ENCODE measurements at places on chromosomes 7 and 10.

DNA sequence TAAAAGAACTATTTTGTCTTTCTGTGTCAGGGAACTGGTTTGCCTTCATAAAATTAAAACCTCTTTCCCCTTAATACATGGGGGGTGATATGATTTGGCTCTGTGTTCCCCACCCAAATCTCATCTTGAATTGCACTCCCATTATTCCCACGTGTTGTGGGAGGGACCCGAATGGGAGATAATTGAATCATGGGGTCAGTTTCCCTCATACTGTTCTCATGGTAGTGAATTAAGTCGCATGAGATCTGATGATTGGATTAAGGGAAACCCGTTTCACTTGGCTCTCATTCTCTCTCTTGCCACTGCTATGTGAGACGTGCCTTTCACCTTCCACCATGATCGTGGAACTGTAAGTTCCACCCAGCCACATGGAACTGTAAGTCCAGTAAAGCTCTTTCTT, 142.1 kb downstream of the VTI1A start:
- DNase-seq = no peak

DNA sequence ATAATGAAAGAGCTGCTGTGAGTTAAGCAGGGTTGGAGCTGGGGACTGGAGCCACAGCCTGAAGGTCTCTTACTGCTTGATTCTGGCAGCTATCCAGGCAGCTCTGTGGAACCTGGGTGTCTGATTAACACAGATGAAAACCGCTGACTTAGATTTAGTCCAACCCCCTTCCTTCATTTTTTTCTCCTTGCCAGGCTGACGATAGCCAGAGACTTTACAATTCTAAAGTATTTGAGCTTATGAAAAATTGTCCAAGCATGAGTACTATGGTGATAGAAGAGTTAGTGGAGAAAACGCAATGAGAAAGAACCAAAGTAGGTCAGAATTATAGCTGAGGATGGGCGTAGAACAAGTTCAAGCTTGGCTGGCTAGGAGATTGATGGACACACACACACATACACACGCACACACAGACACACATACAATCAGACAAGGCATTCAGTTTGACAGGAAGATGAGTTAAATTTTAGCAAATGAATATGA, 13.5 kb upstream of the GPR85 start:
- DNase-seq = no peak

DNA sequence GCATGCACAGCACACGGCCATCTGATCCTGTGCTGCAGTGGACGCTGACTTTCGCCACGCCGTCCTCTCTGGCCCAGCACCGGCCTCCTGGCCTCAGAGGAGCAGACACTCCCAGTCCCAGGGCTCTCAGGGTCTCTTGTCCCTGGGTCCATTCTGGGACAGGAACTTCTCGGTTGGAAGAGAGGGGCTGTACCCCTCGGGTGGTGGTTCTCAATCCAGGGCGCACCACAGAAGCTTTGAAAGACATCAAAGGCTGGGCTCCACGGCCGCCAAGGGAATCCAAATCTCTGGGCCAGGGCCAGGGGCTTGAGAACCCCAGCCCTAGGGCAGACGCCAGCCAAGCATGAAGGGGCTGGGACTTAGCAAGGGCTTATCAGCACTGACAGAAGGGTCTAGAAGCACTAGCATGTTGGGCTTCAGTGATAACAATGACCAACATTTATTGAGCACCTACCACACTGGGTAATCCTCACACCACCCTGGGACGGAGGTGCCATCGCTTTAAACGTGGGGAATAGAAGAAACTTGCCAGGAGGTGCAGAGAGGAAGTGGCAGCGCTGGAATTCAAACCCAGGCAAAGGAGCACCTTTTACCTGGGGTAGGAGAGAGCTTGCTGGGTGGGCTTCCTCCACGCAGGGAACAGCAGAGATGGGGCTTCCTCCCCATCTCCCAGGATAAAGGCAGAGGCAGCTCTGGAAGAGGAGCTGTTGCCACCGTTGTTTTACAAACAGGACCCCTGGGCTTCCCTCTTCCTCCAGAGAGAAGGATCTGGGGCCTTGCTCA, 1.8 kb upstream of the PYROXD2 start:
- no peak for DNase-seq

- no peak for DNase-seq
Observed at GRCh38 chr10:132735923-132736391, 50.0 kb downstream of the NKX6-2 start.

- no peak for DNase-seq
Observed at GRCh38 chr7:90599038-90599437, 2.9 kb downstream of the CDK14 start.

DNA sequence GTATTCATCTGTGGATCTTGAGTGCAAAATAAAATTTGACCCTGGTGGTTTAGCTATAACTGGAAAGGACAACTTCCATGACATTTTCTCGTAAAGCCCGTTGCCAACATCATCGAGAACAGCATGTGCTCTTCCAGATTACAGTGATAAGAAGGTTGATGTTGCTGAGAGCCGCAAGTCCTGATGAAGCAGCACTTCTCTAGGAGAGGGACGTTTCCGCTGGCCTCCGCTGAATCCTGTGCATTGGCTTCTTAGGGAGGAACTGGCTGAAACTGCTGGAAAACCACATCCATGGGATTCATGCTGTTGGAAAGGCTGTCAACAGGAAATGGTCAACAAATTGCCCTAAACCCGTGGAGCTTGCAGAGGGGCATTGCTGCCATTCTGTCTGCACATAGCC, 21.4 kb upstream of the ABCB5 start:
- no peak for DNase-seq

- DNase-seq = no peak
Observed at GRCh38 chr10:82982110-82982608, 1107.2 kb downstream of the NRG3 start.

DNA sequence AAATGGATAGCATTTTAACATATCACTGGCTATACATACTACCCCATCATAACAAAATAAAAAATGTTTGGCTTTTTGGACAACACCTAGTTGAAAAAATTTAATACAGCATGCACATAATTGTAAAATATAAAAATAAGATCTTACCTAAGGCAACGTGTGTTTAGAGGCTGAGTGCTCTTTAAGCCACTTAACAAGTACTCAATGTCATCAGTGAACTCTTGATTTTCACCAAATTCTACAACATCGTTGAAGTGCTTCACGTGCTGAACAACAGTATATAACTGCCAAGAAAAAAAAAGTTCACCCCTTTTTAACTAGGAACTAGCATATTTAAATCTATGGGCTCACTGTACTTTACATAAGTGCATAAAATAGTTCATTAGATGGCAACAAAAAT, 49.5 kb downstream of the WAPL start:
- no peak for DNase-seq

DNA sequence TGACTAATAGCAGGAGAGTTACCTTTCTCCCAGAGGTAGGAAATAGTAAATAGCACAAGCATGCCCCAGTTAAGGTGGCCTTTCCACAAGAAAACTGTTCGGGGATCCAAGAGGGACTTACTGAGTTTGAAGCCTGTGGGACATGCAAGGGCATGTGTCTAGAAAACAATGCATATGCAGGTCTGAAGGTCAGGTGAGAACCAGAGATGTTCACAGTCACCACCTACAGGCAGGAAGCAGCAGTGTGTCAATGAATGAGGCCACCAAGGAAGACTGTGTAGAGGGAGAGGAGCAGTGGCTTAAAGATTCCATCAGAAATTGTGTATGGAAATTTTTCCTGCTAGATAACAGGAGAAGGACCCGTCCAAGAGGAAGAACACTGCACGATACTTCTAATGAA, 66.0 kb downstream of the CALD1 start:
- no peak for DNase-seq

- DNase-seq = no peak
Observed at GRCh38 chr10:112269266-112269665, 13.9 kb upstream of the TECTB start.

DNA sequence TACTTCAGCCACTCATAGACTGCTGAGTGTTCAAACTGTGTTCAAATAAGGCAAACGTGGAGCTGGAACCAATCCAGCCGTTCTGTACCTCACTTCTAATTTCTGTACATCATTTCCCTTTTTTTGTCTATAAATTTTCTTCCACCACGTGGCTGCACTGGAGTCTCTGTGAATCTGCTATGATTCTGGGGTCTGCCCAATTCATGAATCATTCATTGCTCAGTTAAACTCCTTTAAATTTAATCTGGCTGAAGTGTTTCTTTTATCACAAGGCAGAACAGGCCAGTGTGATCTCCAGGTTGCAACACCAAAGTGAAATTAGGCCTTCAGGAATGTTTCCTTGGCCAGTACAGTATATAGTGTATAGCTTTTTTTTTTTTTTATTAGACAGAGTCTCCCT, 53.5 kb downstream of the DNAJC12 start:
- DNase-seq = no peak

- no peak for DNase-seq
Observed at GRCh38 chr7:38507384-38507783, 123.8 kb downstream of the AMPH start.

DNA sequence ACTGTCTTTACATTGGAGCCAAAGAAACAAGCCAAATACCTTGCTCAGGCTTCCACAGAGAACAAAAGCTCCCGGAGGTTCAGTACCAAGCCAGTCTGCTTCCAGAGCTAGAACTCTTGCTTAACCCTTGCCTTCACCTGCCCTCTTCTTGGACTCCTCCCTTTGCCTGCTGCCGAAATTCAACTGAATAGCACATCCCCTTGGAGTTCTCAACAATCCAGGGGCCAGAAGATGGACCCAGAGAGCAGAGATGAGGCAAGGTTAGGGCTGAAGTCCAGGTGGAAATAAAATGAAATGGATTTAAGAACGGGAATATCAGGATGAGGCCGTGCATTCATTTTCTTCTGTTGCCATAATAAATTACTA, 876 bp upstream of the PIK3AP1 start:
- no peak for DNase-seq

- no peak for DNase-seq
Observed at GRCh38 chr10:126948355-126949160, 43.3 kb downstream of the DOCK1 start.

DNA sequence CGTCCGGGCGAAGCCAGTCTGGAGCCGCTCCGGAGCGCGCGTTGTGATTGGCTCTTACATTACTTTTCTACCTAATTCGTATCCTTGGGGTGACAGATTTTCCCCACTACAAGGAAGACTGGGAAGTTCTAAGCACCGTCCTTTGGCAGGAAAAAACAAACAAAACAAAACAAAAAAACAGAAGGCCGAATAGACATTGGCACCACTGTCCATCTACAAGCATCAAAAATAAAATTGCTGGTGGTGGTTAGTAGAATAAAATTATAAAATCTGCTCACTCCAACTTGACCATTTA, 651 bp upstream of the SKAP2 start:
- DNase-seq = no peak

GRCh38 chr7:135939261-135939812, 37.8 kb downstream of the MTPN start:
- DNase-seq = no peak
